ENCODE measurements at places on chromosomes 4 and X.
A peak's percentile ranks its signal among the peaks of the same experiment; 100 is the strongest.

DNA sequence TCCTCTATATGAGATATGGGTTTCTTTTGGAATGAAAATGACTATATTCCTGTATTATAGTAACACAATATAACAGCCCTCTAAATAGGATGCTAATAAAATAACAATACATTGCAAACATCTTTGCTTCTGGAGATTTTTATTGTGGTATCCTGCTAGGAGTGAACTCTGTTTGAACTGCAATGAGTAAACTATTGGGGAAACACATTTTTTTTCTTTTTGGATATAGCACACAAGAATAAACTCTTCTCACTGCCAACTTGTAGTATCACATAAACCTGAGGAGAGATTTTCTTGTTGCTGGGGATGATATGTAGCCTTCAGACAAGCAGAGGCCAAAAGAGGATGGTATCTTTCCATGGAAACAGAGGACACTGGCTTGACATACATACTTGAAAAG, 238.2 kb downstream of the C4orf33 start:
- no peak for DNase-seq

DNA sequence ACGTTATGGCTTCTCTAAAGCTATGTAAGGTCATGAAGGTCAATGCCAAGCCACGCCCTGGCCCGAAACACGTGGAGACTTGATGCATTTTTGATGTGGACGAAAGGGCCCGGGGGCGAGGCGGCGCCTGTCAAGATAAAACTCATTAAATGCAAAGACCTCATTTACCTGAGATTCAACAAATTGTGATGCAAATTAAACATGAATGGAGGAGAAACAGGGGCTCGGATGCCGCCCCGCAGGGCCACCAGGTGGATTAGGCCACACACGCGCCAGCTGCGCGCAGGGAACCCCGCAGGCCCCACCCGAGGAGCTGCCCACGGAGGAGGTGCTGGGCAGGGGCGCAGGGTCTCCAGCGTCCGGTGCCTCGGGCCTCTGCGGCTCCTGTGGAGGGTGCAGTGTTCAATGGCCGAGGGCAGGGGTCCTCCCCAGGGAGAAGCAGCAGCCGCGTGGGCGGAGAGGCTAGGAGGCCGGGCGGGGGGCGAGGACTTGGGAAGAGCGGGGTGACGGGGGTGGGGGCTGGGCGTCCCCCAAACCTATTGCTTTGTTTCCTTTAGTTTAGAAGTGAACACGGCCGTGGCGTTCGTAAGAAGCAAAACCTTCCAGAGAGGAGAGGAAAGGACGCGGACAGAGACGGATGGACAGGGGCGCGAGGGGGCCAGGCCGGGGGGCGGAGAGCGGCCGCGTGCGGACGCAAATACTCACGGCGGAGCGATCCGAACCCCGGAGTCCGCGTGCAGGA, 40.4 kb downstream of the CPLX1 start:
- peak; percentile 25 for DNase-seq

GRCh38 chr4:20925176-20925575, 224.9 kb downstream of the PACRGL start:
- DNase-seq: no peak

DNA sequence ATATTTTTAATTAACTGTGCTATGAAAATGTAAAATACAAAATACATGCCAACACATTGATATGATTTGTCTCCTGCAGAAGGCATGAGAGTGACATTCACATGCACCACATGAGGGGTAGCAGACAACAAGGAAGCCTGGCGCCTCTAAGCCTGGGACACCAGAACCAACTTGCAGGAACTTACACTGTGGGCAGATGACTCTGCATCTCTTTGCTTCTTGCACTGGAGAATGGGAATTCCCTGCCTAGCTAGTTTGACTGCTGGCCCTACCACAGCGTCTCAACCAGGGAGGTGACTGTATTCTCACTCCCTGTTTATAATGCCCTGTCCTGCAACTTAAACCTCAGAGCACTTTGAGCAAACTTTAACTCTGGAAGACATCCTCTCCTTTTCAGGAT, 40.5 kb downstream of the PAGE2 start:
- no peak for DNase-seq

DNA sequence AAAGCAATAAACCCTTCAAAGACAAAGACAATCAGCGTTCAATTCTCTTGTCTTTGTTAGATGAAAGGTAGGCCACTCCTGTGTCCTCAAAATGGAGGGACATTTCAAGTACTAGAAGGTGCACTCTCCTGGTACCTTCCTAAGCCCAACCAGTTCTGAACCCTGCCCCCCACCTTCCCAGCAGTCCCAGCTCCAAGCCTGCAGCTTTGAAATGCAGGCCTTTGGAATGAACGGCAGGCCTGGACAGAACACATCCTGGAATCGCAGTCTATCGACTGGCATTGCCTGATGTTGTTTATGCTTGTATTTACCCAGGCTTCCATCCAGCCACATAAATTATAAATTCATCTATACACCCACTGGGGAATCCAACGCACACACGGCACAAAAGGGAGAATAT, 47.4 kb downstream of the RASGEF1B start:
- no peak for DNase-seq

GRCh38 chr4:8248091-8248490, 21.5 kb upstream of the HTRA3 start:
- DNase-seq: no peak

- DNase-seq: no peak
Observed at GRCh38 chr4:139756391-139757180, 91.0 kb downstream of the MGST2 start.

- no peak for DNase-seq
Observed at GRCh38 chrX:41563876-41564275, 116.7 kb downstream of the NYX start.

- DNase-seq: peak; percentile 92
Observed at GRCh38 chr4:173334891-173335752, 964 bp upstream of the HMGB2 start.

DNA sequence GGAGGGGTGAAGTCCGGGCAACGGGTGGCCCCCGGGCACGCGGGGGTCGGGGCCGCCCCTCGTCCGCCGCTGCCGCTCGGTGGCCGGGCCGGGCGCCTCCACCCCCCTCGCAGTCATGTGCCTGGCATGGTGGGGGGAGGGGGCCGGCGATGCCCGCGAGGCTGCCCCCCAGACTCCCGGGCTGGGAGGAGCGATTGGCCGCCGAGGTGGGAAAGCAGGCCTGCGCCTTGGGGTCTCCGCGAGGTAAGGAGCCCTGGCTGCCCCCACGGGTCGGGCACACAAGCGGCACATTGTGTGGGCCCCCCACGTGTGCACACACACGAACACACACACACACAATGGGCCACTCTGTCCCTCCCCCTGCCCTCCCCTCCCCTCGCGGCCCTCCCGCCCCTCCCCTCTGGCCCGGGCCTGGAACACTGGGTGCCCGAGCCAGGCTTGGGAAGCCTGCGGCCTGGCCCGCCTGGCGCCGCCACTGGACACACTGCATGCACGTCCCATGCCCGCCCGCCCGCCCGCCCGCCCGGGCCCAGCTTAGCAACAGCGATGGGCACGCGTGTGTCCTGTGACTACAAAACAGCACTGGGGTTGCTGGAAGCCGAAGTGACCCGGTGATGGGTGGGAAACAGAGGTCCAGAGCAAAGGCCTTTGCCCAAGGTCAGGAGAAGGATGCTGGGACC, 1.3 kb downstream of the SLC6A8 start:
- peak; percentile 45 for DNase-seq

GRCh38 chrX:9235722-9236121, 201.8 kb upstream of the FAM9B start:
- no peak for DNase-seq

DNA sequence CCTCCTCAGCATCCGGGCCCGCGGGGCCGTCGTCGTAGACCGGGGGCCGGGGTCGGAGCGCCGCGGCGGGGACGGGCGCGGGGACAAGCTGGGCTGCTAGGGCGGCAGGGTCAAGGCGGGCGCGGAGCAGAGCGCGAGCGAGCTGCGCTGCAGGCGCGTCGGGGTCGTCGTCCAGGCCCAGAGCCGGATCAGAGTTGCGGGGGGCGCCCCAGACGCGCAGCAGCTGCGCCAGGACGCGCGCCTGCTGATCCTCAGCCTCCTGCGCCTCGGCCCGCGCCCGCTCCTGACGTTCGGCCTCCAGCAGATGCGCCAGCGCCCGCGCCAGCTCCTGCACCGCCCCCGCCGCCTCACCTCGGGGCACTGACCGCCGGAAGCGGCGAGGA, 3.5 kb downstream of the PCSK1N start:
- DNase-seq: no peak

DNA sequence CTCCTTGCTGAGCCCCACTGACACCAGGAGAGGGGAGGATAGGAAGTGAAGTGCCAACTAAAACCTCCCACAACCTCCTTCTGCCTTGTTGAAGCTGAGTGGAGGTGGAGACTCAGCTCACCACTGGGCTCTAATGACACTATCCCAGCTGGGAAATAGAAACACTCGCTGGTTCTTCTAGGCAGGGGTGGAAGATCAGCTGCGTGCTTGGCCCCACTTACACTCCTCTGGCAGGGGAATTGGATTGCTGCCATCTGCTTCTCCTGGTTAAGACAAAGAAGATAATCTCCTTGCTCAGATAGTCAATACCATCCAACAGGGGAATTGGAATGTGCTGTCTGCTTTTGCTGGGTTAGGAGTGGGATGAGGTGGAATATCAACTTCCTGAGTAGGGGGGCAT, 392.5 kb downstream of the ZNF674 start:
- DNase-seq: peak; percentile 63

GRCh38 chr4:82561786-82562563, at the start of gene TMEM150C:
Gene TMEM150C, minus strand, starts transcription at chr4:82561988. Its CDS starts 57,331 bp downstream, at chr4:82504657.
- peak; percentile 85 for DNase-seq

DNA sequence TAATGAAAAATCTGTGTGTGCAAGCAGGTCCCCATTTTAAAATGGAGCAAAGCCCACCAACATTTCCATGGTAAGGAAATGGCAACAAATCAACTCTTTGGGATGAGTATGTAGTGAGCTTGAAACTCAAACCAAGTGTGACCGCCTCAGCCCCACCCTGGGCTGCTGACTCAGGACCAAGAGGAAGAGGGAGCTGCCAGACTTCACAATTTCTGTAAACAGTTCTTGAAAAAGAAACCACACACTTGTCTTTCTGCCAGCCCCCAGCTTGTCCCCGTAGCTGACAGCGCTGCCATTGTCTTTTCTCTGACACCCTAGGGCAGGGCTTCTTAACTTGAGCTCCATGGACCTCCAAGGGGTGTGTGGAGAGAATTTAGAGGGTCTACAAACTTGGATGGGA, 10.3 kb downstream of the RTL5 start:
- DNase-seq: no peak

- no peak for DNase-seq
Observed at GRCh38 chr4:6449335-6449734, 23.1 kb downstream of the PPP2R2C start.

- peak; percentile 62 for DNase-seq
Observed at GRCh38 chr4:3250956-3251690, 2.2 kb downstream of the MSANTD1 start.

- no peak for DNase-seq
Observed at GRCh38 chr4:23789762-23790161, 100.1 kb downstream of the PPARGC1A start.

- DNase-seq: no peak
Observed at GRCh38 chrX:10007621-10008020, 40.5 kb downstream of the CLDN34 start.

GRCh38 chr4:163949976-163950601, 455.6 kb downstream of the TMA16 start:
- DNase-seq: no peak

- no peak for DNase-seq
Observed at GRCh38 chr4:13378973-13379759, 105.0 kb downstream of the RAB28 start.

GRCh38 chr4:6198768-6199421, 1.5 kb downstream of the JAKMIP1 start:
- peak; percentile 43 for DNase-seq

DNA sequence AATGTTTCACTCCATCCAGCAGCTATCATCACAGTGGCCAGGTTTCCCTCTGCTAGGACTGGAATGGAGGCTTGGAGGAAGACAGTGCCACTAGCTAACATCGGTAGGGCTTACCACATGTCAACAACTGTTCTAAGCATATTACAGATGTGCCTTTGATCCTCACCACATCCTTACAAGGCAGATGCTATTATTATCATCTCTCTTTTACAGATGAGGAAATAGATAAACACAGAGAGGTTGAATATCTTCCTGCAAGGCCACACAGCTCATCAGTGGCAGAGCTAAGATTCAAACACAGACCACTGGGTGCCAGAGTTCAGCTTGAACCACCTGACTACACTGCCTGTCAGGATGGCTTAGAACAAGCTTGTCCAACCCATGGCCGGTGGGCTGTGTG, 47.4 kb downstream of the MAMLD1 start:
- DNase-seq: no peak

DNA sequence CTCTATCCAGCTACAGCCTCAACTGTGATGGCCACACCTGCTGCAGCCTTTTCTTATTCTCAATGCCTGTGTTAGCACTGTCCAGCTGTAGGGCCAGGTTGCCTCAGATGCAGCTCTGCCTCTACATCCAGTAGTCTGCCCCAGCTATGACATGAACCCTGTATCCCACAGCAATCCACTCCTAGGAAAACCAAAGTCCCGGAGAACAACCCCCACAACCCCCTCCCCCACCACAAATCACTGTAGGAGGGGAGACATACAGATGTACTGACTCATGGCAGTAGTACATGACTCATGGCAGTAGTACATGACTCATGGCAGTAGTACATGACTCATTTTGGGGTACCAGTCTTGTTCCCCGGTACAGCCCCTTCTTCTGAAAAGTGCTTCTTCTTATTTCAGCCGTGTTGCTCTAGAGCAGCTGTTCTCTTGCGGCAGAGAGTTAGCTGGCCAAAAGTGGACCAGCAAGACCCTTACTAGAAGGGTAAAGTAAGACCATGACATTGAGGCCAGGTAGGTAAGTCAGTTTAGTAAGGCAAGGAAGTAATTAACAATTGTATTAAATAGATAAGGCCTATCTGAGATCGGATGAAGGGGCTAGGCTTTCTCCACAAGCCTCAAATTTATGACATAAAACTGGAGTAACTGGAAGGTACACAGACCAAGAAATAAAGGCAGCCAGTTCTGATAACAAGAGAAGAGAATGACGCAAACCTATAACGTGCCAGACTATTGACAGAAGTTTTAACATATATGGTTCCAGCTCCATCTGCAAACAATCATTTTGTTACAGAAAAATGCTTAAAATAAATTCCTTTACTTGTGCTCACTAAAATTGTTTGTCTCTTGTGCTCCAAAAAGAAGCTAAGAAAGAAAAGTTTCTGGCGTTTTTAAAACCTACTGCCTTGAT, 221.4 kb downstream of the TACR3 start:
- no peak for DNase-seq

DNA sequence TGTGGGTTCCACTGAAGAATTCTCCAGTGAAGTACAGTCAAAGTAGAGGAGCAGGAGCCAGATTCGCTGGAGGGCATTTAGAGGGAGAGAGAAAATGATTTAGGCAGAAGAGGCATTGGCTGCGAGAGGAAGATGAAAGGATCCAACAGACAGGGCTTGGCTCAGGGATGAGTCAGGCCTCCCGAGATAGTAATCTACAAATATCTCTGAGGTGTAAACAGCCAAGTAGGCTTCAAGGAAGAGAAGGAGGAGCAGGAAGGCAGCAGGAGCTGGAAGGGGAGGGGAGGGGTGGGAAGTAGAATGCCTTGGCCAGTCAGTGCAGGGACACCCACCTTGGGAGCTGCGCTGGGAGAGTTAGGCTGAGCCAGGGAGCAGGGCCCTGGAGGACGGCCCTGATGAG, 55.5 kb downstream of the PJA1 start:
- DNase-seq: no peak

GRCh38 chrX:103656617-103657016, 27.8 kb downstream of the TCEAL1 start:
- DNase-seq: no peak

- DNase-seq: no peak
Observed at GRCh38 chrX:149916745-149917392, 12.5 kb upstream of the HSFX4 start.
